GM23248 (cell line): ENCODE measurements at places on chromosomes 16 and 17. TPM values are rescaled to one million over a fixed set of nuclear protein-coding genes. Genes with fewer than 3 reads are reported as not detected.

The HSPB9 gene
- not detected in 2 replicates for total RNA-seq

The FBXO39 gene
- 1.1 TPM in 1 of 2 replicates, not detected in the other for total RNA-seq

The NTN3 gene
- 1.8 TPM in 1 of 2 replicates, not detected in the other for total RNA-seq

The HBQ1 gene
- total RNA-seq = not detected in 2 replicates

The CCL17 gene
- not detected in 2 replicates for total RNA-seq

The DBNDD1 gene
- total RNA-seq = 2.0 and 3.1 TPM in 2 replicates
